ENCODE measurements at places on chromosomes 1 and 21.

- DNase-seq: no peak
These were observed 614 bp upstream of the CACNA1E start for GRCh38 chr1:181482521-181483284.

DNA sequence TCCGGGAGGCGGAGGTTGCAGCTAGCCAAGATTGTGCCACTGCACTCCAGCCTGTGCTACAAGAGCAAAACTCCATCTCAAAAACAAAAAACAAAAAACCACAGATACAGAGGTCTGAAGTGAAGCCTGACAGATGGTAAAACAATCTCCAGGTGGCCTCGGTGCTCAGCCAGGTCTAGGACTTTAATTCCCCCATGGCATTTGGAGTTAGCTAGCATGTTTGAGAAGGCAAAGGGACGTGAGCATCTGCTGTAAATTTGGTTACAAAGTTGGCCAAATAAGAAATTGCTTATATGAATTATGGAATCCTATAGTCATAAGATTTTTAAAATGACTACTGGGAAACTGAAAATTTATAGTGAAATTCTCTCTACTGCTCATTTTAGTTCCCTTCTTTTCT, 98.3 kb upstream of the FMN2 start:
- no peak for DNase-seq

- DNase-seq: no peak
These were observed 227.2 kb downstream of the PTGER3 start for GRCh38 chr1:70820396-70820795.

GRCh38 chr1:158101927-158102326, 78.8 kb upstream of the CD1D start:
- DNase-seq: no peak

GRCh38 chr1:37032660-37033354, 1.5 kb downstream of the GRIK3 start:
- DNase-seq: no peak

GRCh38 chr21:39869141-39869818, 2.0 kb downstream of the PCP4 start:
- no peak for DNase-seq

DNA sequence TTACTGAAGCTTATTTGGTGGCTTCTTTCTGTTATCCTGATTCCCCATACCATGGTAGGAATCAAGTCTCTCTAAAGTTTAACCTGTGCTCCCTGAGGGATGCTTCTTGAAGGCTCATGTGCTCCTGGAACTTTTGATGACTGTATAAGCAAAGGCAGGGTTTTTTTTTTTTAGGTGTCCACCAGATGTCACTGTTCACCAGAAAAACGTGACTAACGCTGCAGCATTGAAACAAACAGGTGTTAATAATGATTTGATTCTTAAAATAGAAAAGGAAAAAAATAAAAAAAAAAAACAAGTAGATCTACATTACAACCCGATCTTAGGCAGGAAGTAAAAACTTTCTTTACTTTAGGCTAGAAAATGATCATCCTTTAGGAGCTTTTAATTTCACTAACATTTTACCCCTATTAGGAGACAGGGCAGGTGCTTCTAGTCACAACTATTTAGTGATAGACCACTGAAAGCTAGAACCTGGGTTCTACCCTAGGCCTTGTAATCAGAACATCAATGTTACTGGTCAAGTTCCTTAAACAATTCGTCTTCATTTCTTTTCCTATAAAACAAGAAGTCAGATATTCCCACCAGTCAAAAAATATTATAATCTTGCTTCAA, 223.0 kb downstream of the PLA2G4A start:
- DNase-seq: no peak

GRCh38 chr1:157448636-157449035, 103.7 kb downstream of the FCRL5 start:
- no peak for DNase-seq

GRCh38 chr1:226786550-226786949, 47.5 kb upstream of the ITPKB start:
- no peak for DNase-seq

- DNase-seq: no peak
These were observed 34.5 kb upstream of the BCAR3 start for GRCh38 chr1:93716163-93716562.

- no peak for DNase-seq
These were observed 98.3 kb upstream of the SLC2A1 start for GRCh38 chr1:43056981-43057391.

- no peak for DNase-seq
These were observed 1.1 kb downstream of the THRAP3 start for GRCh38 chr1:36225283-36225899.

GRCh38 chr1:235100194-235100772, 28.4 kb downstream of the TOMM20 start:
- DNase-seq: no peak

- no peak for DNase-seq
These were observed 33.0 kb upstream of the PRRX1 start for GRCh38 chr1:170630977-170631376.

- DNase-seq: no peak
These were observed 122.1 kb upstream of the IFFO2 start for GRCh38 chr1:19078536-19078935.

- no peak for DNase-seq
These were observed 629.1 kb downstream of the SMYD3 start for GRCh38 chr1:245877976-245878375.

GRCh38 chr1:167573035-167573434, 19.5 kb upstream of the CREG1 start:
- no peak for DNase-seq

GRCh38 chr1:203607533-203607873, 19.1 kb upstream of the ATP2B4 start:
- DNase-seq: no peak

DNA sequence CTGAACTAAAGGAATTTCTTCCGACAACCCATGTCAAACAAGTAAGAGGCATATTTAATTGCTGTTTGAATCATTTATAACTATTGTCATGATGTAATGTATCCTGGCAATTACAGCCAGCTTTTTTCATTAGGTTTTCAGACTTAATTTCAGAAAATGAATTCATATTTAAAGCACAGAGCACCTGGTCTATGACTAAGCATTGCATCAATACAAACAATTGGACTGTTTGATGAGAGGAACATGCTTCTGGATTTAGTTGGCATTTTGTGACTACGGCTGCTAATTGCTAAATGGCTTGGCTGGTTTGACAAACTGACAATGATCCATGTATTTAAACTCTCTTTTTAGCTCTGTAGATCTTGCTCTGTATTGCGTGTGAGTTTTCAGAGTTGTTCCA, 853.4 kb downstream of the NCAM2 start:
- DNase-seq: no peak

- DNase-seq: no peak
These were observed 167.1 kb downstream of the ATP6V1G3 start for GRCh38 chr1:198373376-198373775.

DNA sequence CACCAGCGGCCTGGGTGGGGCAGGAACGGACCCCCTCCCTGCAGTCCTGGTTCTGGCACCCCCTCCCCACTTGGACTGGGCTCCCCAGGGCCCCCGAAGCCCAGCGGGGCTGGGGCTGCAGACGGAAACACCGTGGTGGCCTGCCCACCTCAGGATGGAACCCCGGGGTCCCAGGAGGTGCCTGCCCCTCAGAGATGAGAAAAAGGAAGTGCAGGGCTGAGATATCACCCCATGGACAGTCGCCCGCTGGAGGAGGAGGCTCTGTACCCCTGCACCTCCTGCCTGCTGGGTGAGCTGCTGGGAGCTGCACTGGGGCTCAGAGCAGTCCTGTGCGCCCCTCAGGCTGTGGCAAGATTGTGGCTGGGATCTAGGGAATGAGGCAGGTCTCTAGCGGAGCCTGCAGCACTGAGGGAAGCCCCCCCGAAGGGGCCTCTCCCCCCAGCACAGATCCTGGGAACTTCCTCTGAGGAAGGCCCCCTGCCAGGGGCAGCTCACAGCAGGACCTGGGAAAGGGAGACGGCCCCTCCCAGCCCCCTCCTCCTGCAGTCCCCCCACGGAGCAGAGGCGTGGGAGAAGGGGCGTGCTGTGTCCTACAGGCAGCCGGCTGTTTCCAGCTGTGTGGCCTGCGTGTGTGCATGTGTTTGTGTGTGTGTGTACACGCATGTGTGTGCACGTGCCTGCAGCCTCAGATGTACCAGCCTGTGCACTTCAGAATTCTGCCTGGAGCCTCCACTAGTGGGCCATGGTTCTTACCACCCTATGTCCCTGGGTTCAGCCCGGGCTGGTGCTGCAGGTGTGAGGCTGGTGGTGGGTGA, 6.9 kb downstream of the AGRN start:
- no peak for DNase-seq

DNA sequence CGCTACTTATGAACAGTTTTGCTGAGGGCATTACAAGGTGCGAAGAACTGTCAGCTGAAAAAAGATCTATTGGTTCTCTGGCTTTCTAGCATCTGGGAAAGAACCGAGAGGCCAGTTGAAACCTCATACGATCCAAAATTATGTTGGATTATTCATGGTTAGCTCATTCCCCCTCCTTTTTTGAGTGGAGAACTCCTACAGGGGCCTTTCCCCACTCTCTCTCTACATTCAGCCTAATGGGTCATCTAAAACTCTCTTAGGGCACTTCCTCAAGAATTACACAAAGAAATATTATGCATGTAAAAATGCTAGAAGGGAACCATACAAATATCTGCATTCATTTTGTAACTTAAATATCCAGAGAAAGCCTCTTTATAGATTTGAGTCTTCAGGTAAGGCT, 358.2 kb downstream of the ADGRL2 start:
- DNase-seq: no peak

GRCh38 chr1:212783976-212784375, 7.6 kb downstream of the NSL1 start:
- DNase-seq: no peak

DNA sequence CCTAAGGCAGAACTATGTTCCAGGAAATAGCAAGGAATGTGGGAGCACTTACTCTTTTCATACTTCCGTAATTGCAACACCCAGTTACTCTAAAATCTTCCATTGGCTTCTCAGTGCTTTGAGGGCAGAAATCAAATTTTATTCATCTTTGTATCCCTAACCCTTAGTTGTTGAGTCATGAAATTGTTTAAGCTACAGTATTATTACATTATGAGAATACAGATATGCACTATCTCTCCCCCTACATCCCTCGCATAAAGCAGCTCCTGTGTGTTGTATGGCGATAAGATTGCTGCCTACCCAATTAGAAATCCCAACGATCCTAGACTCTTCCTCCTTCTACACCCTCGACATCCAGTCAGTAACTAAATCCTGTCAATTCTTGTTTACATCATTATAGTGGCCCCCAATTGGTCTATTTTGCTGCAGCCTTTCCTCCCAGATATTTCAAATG, 2.6 kb downstream of the AIDA start:
- DNase-seq: no peak

DNA sequence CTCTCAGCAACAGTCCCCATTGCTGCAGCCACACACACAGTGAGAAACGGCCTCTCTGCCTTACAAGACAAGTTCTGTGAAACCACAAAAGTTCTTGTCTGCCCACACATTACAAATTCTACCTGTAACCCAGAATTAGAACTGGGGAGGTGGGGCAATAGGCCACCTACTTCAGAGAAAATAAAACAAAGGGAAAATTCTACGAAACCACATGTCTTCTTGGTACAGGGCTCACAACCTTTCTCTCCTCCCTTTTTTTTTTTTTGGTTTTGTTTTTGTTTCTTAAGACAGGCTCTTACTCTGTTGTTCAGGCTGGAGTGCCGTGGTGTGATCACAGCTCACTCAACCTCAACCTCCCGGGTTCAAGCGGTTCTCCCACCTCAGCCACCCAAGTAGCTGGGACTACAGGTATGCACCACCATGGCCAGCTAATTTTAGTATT, 30.2 kb downstream of the LPAR3 start:
- no peak for DNase-seq

GRCh38 chr1:220135755-220136154, 41.8 kb downstream of the IARS2 start:
- DNase-seq: no peak

- DNase-seq: no peak
These were observed 374.9 kb upstream of the CAMK1G start for GRCh38 chr1:209208648-209209047.

DNA sequence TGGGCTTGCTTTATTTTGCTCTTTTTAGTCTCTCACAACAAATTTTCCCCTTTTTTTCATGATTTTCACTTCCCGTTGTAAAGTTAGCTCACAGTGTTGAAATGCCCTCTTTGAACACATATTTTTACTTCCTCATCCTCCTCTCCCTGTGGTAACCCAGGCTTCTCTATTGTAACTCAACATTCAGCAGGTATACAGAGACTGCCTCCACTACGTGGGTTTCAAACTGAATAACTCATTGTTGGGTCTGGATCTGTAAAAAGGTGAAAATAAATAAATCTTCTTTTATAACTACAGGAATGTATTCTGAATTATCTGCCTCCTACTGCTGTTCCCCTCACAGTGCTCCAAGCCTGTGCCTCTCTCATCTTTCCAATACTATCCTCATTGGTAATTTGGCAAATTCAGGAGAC, 166.4 kb downstream of the RUNX1 start:
- no peak for DNase-seq

DNA sequence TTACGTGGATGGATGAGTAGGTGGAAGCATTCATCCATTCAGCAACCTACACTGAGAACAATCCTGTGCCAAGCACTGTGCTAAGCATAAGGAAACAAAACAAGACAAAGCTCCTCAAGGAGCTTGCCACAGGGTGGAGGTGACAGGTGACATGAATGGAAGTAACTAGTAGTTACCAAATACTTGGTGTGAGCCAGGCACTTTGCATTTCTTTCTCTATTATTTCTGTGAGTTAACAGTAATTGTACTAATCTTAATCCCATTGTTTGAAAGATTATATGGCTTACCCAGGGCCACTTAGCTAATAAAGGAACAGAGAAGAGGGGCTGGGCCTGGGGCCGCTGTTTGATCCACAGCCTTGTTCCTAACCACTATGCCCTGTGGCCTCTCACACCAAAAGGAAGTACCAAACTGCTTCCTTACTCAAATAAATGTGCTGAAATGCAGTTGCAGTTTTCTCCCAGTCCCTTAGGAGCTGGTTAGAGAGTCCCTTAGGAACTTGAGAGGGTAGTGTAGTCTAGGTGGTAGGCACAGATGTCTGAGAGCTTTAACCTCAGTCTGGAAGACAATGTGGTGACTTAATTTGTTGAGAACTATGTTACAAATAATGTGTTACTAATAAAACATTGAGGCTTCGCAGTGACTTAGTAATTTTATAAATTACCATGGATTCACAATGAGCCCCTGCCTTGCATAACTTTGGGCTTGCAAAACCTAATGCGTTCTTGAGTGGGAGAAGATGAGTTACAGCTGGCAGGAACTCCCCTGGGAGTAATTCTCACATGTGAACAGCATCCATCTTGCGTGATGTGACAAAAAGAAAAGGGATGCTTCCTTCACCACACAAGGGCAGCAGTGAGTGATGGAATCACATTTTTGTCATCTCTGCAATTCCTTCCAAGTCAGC, 69.8 kb downstream of the MPZL1 start:
- no peak for DNase-seq

Measured in DMS 273 treated with DMSO at 0.1 percent for 48 hours (cell line).